ENCODE measurements at places on chromosomes 2 and 18.
A peak's percentile ranks its signal among the peaks of the same experiment; 100 is the strongest.

GRCh38 chr2:181850936-181851560 lies 40.5 kb upstream of the ITPRID2 start:
- no peak for DNase-seq

DNA sequence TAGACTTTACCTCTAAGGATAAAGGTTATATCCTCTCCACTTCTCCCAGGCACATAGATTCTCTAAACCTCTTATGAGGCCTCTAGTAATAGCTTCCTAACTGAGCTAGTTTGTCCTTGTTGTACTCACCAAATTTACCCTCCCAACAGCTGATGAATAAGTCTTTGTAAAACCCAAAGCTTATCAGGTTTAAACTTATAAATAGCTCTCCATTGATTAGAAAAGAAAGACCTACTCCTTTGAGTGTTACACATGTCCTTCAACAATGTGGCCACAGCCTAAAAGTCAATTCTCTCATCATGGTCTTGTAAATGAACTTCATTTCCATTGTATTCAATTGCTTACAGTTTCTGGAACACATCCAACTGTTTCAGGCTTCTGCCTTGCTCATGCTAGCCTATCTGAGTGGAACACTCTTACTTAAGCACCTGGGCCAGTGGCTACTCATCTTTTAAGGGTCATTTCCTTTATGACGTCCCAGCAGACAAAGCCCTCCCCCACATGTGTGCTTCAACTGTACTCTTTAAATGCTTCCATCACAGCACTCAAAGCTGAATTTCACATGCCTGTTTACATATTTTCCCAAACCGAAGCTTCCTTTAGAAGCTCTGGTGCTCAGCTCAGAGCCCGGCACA lies 131.6 kb downstream of the CDH2 start:
- peak; percentile 55 for DNase-seq

DNA sequence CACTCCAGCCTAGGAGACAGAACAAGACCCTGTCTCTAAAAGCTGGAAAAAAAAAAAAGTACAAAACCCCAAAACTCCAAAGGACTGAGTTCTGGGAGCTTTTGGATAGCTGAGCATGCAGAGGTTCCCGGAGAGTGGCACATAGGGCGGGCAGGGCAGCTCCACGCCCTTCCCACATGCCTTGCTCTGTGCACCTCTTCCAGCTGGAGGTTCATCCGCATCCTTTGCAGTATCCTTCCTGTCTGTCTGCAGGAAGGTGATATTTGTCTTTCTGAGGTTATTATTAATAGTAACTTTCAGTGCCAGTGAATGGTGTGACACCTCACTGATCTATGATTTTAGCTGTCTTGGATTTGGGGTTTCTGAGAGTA lies 70.2 kb downstream of the INPP4A start:
- peak; percentile 25 for DNase-seq

GRCh38 chr2:68907920-68908253 lies 36.7 kb upstream of the BMP10 start:
- no peak for DNase-seq

GRCh38 chr2:39059366-39059952 lies 61.4 kb downstream of the SOS1 start:
- peak; percentile 54 for DNase-seq

DNA sequence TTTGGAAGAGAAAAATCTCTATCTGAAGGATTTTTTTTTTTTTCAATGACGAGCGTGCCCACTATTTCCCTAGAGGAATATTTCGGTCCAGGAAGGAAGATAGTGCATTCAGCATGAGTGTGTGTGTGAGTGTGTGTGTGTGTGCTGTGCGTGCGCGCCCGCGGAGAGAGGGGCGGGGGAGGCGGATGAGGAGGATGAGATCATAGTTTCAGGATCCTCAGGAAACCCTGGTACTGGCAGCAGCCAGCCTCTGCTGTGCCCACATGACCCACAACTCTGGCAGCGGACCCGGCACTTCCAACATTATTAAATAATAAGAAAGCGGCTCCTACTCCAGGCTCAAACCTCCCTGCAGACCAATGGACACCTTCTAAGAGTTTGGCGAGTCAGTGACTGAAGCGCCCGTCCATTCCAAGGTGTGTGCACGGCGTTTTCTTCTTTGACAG lies 217.0 kb upstream of the DTNA start:
- DNase-seq, result peak; percentile 81

DNA sequence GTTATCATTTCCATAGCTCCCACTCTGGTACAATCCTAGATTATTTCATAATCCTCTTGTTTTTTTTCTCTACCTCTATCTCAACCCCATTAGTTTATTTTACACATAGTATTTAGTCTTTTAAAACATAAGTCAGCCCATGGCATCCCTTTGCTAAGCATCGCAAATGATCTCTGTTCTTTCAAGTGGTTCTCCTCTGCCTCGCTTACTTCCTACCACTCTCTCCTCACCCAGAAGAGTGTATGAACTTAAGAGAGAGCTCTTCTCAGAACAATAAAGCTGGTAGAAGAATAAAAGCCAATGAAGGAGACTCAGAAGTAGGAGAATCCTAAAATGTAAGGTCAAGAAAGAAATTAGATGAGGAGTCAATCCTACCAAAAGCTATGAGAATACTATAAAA lies 12.2 kb upstream of the ITPRID2 start:
- no peak for DNase-seq

GRCh38 chr18:69725009-69725408 lies 222.7 kb downstream of the CD226 start:
- DNase-seq, result no peak

GRCh38 chr18:60935041-60935910 lies 398.0 kb upstream of the CDH20 start:
- no peak for DNase-seq

DNA sequence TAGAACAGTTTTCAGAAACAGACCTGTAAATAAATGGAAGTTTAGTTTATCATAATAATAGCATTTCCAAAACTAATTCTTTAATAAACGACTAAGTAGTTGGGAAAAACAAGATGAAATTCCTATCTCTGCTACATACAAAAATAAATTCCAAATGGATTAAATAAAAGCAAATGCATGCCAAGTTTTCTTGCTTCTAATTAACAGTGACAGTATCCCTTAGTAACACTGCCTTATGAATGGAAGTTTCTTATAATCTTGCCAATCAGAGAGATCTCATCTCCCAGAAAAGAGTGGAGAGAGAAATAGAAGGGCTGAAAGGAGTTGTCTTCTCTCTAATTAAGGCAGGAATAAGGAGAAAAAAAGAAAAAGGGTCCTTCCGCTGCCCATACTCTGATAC lies 133.9 kb downstream of the GFPT1 start:
- DNase-seq, result no peak

DNA sequence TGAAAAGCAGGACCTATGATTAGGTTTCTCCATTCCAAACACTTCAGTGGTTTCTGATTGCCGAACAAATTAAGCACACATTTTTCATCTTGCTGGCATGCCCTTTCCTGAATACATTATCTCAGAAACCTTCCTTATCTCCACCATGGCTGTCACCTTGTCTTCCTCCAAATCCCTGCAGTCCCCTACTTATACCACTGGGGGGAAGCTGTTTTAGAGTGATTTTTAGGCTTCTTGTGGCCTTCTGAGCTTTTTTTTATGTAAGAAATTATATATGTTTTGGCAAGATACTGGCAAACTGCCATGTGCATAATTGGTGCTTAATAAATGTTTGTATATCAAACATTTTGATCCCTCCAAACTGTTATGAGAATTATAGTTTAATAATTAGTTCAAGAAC lies 229.2 kb downstream of the MYT1L start:
- DNase-seq, result no peak

DNA sequence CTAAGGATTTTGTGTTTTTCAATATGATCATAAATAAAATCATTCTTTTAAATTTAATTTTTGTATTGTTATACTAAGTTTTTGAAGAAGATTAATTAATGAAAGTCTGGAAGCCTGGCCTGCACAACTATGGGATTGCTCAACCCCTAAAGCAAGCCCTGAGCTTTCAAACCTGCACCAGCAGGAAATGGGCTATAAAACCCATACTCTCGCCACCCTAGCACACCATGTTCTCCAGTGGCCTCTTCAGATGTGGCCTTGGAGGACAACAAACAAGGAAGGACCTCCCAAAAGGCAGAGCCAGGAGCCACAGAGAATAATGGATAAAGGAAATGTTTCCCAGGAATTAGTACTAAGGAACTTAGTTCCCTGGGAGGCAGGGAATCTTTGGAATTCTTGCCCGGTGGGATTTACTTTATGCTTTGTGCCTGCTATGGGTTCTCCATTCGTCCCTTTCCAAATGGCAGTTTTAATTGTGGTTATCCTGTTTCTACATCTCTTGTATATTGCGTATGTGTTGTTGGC lies 212.5 kb downstream of the ZFP36L2 start:
- DNase-seq, result no peak

DNA sequence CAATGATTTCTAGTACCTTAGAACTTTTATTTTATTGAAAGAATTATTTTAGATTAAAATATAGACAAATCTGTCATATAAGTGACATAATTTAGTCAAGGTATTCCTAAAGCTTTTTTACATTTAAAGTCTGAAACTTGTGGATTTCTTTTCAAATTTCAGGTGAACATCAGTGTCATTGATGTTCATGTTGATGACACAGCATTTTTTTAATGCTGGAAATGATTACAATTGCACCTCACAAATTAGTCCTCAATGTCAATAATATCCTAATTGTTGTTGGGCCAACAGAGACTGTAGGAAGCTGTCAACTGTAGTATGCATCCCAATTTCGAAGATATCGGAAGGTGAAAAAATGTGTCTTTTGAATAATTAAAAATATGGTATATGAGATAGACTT lies 214.4 kb upstream of the ARL4C start:
- DNase-seq, result no peak

Data from dermis microvascular lymphatic vessel endothelial cell (primary cell).